Astrocyte (in vitro differentiated cells and primary cell): ENCODE measurements at places on chromosomes 5 and 9. TPM values are rescaled to one million over a fixed set of nuclear protein-coding genes. Genes with fewer than 3 reads are reported as not detected.

ZDHHC21 gene
- 9.8 and 10.2 TPM in 2 replicates for total RNA-seq

IFNA2 gene
- total RNA-seq = not detected in 2 replicates

- DNase-seq = no peak
These were observed 340.3 kb upstream of the WWC1 start for GRCh38 chr5:167951116-167951515.

TRIM36 gene
- 4.4 and 5.9 TPM in 2 replicates for total RNA-seq

- no peak for DNase-seq
These were observed 98.7 kb downstream of the DROSHA start for GRCh38 chr5:31433229-31433628.

GRCh38 chr9:120510816-120511215 lies 69.2 kb downstream of the CDK5RAP2 start:
- no peak for DNase-seq

- DNase-seq = no peak
These were observed 106.9 kb upstream of the VCAN start for GRCh38 chr5:83364312-83365299.

DNA sequence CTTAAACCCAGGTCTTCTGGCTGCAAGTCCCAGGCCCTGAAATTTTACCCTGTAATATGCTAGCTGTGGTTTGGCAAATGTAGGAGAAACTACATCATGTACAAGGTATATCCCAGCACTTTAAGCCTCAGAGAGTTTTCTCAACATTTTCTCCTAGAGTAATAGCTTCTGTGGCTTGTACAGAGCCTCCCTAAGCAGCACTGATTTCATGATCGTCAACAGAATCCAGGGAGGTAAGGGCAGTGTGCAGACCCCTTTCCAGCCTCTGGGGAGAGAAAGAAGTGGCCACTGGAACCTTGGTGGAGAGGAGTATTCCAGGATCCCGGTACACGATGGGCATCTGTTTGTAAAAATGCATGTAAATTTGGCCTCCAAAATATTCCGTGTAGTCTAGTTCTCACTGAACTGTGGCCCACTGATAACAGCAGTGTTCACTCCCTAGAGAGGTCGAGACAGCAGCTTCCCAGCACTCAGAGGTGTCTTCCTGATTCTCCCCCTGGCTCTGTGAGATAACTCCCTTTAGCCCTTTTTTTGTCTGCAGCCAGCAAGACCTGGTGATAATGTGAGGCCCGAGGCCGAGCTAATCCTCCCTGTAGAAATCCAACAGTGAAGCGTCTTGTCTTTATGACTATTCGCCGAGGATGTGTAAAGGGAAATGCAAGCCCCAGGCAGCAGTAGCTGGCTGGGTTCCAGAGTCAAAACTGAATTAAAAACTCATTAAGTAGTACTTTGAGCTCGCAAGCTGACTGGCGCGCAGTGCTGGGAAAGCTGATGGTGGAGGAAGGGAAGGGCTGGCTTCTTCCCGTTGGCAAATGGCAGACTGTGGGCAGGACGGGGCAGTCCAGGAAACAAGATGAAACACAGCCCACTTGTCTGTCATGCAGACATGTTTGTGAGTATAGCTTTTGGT lies 59.0 kb downstream of the MAP1B start:
- peak; percentile 76 for DNase-seq
